Stimulated activated effector memory CD8-positive, alpha-beta T cell treated with anti-CD3 and anti-CD28 coated beads, Interleukin-12 subunit alpha, Interleukin-12 subunit beta, amount 100 ng/mL, for 72 hours (primary cell): ENCODE measurements at places on chromosomes 3 and 15.

GRCh38 chr3:125142940-125143339 is 69.6 kb downstream of the SLC12A8 start:
- no peak for DNase-seq

- no peak for DNase-seq
These were observed 246.5 kb downstream of the TBL1XR1 start for GRCh38 chr3:176950743-176951142.

- DNase-seq, result no peak
These were observed 12.7 kb downstream of the KCNAB1 start for GRCh38 chr3:156133076-156133475.

- peak; percentile 93 for DNase-seq
These were observed 35.8 kb upstream of the CCDC80 start for GRCh38 chr3:112676659-112677234.
